Muscle of leg (tissue), 16 donors: ENCODE measurements at places on chromosomes 1 and 21. TPM values are rescaled to one million over a fixed set of nuclear protein-coding genes. Genes with fewer than 3 reads are reported as not detected.

SNIP1 gene
- 7.2 TPM for total RNA-seq

MMP23B gene
- 50.7 TPM for total RNA-seq

SPATA17 gene
- 3.0 TPM for total RNA-seq

DNA sequence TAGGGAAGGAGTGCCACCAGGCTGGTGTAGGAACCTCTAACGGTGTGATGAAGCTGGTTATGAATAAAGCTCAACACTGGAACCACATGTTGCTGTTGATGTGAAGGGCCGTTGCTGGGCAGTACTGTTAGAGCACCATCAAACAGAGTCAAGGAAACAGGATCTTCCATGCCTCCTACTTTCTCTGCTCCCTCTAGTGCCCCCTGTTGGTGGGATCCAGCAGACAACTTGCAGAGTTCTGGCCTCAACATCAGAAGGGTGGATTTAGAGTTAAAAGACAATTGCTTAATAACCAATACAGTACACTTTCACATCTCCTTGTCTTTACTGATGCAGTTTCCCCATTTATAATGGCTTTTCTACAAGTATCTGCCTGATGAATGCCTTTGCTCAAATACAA lies 336.4 kb downstream of the NTNG1 start:
- H3K4me1 ChIP-seq = peaks cover 8% of the 10 kb centered on the region
- H3K36me3 ChIP-seq = no peaks in the 10 kb centered on the region
- no peak overlapping the region for H3K27ac ChIP-seq
- no peak for DNase-seq

- no peaks in the 10 kb centered on the region for H3K36me3 ChIP-seq
- peak; percentile 63 for DNase-seq
Measured at GRCh38 chr1:200029035-200029821, 1.7 kb downstream of the NR5A2 start.

DNA sequence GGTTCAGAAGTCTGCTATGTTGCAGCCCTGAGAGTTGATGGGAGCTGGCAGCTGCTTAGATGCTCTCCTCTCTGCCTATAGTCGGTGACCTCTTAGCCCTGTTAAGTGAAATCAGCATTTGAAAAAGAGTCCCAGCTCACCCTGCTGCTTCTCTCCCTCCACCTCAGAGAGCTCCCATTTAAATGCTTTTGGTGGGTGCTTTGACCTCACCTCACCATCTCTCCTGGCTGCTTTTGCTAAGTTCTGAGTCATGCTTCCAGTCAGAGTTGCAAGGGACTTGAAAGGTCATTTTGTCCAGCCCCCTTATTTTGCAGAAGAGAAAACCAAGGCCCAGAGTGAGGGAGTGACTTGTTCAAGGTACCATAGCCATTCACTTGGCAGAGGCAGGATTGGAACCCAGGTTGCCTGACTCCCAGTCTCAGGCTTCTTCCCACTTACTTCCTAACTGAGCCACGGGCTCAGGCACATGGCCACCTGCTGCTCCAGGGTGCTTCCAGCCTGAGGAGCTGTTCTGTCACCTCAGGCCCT lies 3.3 kb downstream of the MAPKAPK2 start:
- peaks cover 10% of the 10 kb centered on the region for H3K27me3 ChIP-seq
- peaks cover 55% of the 10 kb centered on the region for H3K4me1 ChIP-seq

DNA sequence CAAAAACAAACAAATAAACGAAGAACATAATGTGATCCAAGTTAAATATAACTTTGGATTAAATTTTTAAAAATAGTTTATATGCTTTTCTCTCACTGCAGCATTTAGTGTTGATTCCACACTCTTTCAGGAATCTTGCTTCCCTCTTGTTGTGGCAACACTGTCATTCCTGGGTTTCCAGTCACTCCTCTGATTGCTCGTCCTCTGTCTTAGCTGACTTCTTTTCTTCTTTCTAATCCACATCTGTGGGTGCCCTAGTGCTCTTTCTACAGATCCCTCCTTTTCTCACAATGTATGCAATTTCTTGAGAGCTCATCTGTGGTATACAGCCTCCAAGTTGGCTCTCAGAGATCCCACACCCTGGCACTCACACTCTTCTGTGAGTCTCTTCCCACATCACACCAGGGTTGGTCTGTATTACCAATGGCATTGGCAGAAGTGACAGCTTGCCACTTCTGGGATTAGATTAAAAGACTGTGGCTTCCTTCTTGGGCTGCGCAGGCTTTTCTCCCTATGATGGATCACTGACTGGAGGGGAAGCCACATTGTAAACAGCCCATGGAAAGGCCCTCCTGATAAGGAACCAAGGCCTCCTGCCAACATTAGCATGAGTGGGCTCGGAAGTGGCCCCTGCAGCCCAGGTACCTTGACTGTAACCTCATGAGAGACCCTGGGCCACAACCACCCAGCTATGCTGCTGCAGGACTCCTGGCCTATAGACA lies 11.5 kb upstream of the MYOC start:
- peak; percentile 43 for DNase-seq
- H3K4me1 ChIP-seq = peaks cover 8% of the 10 kb centered on the region
- H3K36me3 ChIP-seq = no peaks in the 10 kb centered on the region

DNA sequence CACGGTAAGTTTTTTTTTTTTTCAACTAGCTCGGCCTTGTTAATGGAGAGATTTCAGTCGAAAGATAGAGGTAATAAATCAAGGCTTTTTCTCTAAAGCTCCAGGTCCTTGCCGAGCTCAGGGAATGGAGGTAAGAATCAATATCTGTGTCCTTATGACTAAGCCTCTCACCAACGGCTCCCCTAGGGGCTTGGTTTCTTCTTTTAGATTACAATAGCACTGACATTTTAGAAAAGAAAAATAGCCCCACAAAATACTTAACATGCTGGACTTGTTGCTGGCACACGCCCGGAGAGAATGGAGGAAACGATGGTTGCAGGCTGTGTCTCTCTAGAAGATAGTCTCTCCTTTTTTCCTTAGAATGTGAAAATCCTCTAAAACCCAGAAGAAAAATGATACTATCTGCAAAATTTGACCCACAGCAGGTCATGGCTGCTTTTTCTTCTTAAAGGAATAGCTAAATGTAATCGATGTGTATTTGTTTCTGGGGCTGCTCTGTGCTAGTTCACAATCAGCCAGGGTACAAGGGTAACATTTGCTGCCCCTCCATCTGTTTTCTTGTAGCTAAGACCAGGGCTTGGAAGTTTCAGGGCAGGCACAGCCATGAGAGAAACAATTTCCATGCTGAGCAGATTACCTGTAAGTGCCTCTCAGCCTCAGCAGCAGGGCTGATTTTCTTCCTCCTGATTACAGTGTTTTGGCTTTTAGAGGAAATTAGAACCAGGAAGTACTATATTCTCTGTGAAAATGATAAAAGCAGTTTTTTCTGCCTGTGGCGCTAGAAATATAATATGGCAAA lies 86.2 kb upstream of the GNG12 start:
- H3K36me3 ChIP-seq = no peaks in the 10 kb centered on the region
- H3K27ac ChIP-seq = no peak overlapping the region
- DNase-seq = no peak
- no peaks in the 10 kb centered on the region for H3K27me3 ChIP-seq
- no peaks in the 10 kb centered on the region for H3K4me1 ChIP-seq
